NCI-H82 (cell line): ENCODE measurements at places on chromosomes 3 and 15.

- no peak for DNase-seq
Measured at GRCh38 chr15:92527197-92527596, 128.4 kb downstream of the FAM174B start.

DNA sequence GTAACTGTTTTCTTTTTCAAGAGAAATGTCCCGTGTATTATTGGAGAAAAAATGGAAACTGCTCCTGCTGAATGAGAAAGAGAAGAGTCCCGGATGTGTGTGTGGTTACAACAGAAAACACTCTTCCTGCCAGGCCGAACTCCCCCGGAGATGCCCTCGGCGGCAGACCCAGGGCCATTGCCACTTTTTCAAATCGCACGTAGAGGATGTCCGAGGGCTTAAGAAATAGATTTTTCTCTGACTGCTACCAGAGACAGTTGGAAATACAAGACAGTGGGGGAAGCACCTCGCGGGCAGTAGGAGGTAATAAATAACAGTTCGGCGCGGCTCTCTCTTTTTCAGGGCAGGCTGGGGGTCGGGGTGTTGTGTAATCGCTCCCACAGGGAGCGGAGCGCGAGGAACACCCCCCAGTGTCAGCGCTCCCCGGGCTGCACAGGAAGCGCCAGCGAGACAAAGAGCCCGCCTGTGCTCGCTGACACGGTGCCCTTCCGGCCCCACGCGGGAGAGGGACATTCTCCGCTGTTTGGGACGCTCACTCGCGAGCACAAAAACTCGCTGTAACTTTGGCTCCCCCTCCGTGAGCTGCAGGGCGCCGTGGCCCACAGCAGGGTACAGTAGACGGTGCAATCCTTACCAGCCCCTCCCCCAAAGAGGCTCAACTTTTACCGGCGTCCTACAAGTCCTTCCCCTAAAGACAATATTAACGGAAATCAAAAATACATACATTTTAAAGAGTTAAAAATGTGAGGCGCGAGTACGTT, 1.1 kb downstream of the VGLL4 start:
- peak; percentile 74 for DNase-seq

GRCh38 chr3:38590521-38590920, 59.0 kb downstream of the SCN5A start:
- DNase-seq, result no peak

DNA sequence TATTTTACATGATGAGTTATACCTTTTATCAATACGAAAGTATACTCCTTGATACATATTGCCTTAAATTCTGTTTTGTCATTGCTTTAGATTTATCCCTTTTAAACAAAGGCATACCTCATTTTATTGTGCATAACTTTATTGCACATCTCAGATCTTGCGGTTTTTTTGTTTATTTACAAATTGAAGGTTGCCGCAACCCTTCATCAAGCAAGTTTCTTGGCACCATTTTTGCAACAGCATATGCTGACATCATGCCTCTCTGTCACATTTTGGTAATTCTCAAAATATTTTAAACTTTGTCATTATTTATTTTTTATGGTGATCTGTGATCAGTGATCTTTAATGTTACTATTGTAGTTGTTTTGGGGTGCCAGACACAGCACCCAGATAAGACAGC, 20.9 kb downstream of the SNRK start:
- DNase-seq, result no peak

GRCh38 chr15:96232335-96232734, 98.2 kb upstream of the NR2F2 start:
- DNase-seq, result no peak

- DNase-seq, result no peak
Measured at GRCh38 chr3:4512895-4513616, 19.9 kb downstream of the ITPR1 start.
